Astrocyte of the spinal cord (primary cell): ENCODE measurements at places on chromosomes 3 and 15.
A peak's percentile ranks its signal among the peaks of the same experiment; 100 is the strongest.

DNA sequence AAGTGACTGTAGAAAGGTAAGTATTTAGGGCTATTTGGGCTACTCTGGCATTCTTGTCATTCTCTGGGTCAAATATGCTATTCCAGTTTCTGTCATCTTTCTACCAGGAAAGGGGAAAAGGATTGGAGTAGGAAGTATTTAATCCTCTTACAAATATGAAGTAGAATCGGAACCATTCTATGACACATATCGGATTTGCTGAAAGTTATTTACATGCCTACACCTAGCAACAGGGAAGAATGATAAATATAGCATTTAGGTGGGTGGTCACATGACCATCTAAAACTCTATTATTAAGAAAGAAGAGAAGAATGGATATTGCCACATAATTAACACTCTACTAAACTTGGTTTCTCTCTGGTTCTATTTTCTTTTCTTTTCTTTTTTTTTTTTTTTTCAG, 1353.1 kb downstream of the ZPLD1 start:
- DNase-seq: no peak

- no peak for DNase-seq
Measured at GRCh38 chr3:4091786-4092185, 211.4 kb upstream of the SETMAR start.

GRCh38 chr3:30634761-30635735, 28.6 kb downstream of the TGFBR2 start:
- no peak for DNase-seq

DNA sequence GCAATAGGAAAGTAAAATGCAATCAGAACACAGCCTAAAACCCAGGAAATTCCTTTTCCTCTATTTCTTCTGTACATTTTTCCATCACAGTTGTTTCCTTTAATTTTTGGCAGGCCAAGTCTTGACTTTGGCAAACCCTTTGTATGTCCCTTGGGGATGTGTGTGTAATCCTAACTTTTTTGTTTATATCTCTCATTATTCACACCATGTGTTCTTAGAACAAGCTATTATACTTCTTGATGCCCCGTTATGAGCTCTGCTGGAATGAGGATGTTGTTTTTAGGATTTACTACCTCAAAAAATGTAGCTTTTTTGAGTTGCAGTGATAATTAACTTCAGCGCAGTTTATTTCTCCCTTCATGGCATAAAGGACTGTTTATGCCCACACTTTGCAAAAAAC, 123.4 kb downstream of the ABI3BP start:
- peak; percentile 78 for DNase-seq

- no peak for DNase-seq
Measured at GRCh38 chr3:11713171-11713570, 69.5 kb upstream of the VGLL4 start.
